Lung microvascular endothelial cell (primary cell): ENCODE measurements at places on chromosomes 7 and 10. TPM values are rescaled to one million over a fixed set of nuclear protein-coding genes. Genes with fewer than 3 reads are reported as not detected.

Gene ACSM6
- not detected in 2 replicates for total RNA-seq

Gene ORAI2
- total RNA-seq: 45.3 and 57.7 TPM in 2 replicates

Gene ODAD2
- total RNA-seq: 0.44 and 0.60 TPM in 2 replicates

DNA sequence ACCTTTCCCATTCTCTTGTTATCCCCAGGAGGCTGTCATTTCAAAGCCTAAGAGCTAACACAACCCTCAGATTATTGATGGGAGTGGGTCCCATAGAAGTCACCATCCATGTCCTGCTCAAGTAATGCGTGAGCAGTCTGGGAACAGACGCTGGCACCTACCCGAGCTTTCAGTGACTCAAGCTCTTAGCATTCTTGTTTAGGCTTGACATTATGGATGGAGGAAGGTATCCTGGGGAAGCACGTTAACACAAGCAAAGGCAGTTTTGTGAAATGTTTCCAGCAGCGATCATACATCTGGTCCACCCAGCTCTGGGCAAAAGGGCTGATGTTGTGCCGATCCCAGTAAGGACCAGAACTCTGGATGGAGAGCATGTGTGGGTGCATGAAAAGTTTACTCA, 30.0 kb upstream of the AUTS2 start:
- no peak for DNase-seq

DNA sequence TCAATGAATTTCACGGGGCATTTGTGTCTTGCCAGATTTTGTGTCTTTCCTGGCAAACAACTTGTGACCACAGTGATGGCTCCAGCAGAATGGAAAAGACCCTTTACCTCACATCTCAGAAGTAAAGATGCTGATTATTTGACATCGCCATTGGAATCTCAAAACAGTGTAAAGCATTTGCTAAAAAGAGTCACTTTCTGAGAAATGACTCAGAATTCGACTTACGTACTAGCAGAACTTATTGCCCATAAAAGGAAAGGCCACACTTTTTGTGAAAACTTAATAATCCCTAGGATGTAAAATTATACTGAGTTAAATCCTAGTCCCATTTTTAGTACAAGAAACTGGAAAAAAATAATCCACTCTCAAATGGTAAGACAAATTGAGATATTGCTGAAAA, 35.9 kb upstream of the PRKCQ start:
- DNase-seq: no peak

GRCh38 chr10:128710098-128710797, 584.0 kb upstream of the MKI67 start:
- no peak for DNase-seq

DNA sequence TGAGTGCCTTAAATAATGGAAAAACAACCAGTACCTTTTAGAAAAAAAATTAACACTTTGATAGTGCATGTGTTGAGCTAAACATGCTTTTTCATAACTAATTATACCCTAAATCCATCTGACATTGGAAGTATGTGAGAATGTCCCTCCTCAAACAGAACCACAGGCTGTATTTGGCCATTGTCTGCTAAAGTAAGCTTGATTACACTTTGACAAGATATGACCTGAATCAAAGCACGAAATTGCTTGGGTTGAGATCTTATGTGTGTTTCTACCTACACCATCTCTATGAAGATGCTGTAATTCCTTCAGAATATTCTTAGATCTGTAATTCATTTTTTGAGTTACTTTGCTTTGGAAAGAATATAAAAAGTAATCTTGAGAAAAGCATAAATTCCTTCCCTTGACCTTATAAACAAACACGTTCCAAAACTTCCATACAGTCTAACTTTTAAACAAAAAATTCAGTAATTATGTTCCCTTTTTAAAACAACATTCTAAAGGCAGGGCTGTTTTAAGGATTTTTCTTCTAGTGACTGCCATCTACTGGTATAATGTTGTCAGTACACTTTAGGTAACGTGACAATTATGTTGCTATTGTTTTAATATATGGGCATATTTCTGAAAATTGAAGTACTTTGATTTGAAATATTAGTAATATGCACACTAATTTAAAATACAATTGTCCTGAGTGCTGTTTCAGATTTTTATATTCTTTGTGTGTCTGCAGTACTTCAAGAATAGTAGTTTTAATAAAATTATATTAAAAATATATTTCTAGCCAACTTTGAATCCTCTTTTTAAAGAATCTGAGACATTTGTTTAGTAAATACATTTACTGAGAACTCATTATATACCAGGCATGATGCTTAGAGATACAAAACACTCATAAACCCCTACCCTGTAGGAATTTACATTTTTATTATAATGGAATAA, 20.9 kb downstream of the CD36 start:
- DNase-seq: peak; percentile 66
